ENCODE measurements at places on chromosomes 12 and 14.

GRCh38 chr12:25256826-25257225 lies 6.1 kb upstream of the KRAS start:
- DNase-seq = no peak

DNA sequence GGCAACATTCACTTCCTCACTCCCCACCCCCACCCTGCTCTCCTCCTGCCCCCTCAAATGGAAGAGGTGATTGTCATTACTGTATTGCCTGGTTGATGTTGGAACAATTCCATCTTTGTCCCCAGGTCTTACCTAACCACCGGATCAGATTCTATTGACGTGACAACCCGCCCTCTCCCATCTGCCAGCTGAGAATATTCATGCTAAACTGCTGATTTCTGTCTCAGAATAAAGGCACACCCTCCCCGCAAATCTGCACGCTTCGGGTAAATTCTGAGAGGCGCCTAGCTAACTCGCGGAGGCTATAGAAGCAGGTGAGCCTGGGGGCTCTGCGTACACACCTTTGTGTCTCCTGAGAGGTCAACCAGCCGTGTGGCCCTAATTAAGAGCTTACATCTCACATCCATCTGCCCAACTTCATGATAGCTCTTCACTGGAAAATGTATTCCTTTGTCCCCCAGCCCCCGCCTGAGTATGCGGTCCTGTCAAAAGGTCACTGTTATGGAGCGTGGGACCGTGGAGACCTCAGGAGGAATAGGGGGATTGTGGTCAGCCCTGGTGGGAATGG lies 1054.3 kb downstream of the VRK1 start:
- no peak for DNase-seq

DNA sequence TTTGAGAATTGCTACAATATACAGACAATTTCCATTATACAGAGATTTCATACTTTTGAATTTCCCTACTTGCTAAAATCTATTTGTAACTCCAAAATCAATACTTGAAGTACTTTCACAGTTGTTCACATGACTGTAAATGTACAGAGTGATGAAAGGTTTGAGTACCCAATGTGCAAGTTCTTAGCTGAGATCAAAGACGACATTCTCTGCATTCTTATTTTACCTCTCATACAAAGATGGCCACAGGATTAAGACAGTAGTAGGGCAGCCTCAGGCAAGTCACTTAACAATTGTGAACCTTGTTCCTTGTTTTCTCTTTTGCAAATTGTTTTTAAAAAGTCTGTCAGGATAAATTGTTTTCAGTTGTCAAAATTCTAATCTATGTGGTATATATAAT lies 255.9 kb upstream of the KITLG start:
- DNase-seq = no peak

DNA sequence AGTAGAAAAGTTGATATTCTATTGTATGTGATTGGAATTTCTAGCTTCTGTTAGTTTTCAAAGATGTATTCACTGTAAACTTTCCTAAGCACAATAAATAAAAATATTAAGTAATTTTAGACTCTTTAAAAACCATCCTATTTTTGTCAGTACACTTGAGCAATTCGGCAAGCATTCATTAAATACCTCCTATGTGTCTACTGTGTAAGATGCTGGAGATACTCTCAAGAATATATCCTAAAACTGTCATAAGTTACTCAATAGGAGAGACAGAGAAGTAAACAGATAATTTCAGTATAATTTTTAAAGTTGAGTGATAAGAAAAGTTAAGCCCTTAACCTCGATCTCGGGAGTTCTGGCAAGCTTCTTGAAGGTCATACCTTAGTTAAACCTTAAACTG lies 46.1 kb downstream of the FANCM start:
- no peak for DNase-seq

DNA sequence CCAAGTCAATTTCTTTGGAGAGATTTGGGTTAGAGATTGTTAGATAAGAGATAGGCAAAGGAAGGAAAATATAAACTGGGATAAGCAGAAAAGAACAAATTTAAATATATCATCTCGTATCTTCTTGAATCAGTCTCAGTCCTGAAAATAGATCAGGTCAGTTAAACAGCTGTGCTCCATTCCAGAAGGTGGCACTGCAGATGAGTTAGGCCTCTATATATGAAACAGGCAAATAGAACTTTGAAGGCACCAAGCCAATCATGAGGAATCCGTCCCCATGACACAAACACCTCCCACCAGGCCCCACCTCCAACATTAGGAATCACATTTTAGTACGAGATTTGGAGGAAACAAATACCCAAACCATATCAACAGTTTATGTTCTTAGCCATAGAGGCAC lies 605.5 kb upstream of the USP15 start:
- no peak for DNase-seq

- DNase-seq = no peak
Measured at GRCh38 chr14:21017528-21018245, 7.2 kb downstream of the NDRG2 start.

- DNase-seq = no peak
Measured at GRCh38 chr14:45651890-45652289, 398.9 kb upstream of the MIS18BP1 start.

GRCh38 chr14:38808734-38809455 lies 294.1 kb downstream of the SEC23A start:
- DNase-seq = no peak

GRCh38 chr12:132618683-132619043 lies at the start of gene P2RX2:
Gene P2RX2 (plus strand): TSS chr12:132618776. CDS start chr12:132618817, 41 bp downstream.
- DNase-seq = no peak

DNA sequence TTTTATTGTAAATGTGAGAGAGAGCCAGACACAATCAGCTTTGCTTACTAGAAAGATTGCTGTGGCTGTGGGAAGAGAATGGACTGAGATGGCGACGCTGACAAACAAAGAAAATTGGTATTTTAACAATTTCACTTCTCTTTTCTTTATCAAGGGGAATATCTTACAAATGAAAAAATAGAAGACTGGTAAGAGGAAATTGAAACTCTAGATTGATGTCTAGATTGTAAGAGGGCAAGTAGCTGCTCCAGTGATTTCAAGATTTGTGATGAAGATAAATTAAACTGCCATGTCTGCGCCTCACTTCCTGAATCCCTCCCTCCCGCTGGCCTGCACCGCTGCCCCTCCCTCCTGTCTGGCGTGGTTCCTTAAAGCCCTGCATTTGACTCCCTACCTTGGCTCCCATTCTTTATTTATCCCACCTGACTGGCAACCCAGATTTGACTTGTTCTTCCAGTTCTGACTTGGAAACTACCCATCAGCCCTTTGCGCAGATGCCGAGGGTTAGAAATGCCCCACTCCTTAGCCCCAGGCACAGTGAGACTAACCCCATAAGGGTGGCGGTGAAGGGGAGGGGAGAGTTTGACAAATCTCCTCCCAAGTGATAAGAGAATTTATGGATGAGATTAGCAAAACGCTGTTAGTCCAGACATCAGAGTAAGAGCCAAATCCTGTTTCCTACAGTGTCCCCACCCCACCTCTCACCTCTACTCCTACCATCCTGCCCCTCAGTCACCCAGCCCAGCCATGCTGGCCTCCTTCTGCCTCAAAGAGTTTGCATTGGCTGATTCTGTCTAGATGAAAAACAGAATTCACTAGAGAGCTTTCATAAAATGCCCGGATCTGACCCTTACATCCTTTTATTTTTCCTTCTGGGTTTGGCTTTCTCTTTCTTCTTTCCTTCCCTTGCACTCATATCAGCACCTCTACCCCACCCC lies 125.3 kb upstream of the ATF7IP start:
- DNase-seq = no peak

- no peak for DNase-seq
Measured at GRCh38 chr12:14408208-14408607, 42.7 kb downstream of the ATF7IP start.

DNA sequence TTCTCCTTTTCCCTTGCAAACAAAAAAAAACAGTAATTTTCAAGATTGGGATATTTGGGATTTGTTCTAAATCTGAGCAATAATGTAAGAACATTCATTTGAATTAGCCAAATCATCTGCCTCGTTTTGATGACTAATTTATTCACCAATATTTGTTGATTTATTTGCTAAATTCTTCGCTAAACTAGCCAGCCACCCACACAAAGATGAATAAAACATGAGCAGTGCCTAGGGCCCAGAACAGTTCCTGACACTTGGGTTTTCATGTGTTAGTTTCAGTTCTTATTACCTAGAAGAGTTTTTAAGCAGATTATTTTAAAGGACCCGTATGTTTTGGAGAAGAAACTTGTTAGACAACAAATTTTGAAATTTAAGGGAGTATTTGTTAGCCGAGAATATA lies 1.4 kb downstream of the ETNK1 start:
- no peak for DNase-seq

DNA sequence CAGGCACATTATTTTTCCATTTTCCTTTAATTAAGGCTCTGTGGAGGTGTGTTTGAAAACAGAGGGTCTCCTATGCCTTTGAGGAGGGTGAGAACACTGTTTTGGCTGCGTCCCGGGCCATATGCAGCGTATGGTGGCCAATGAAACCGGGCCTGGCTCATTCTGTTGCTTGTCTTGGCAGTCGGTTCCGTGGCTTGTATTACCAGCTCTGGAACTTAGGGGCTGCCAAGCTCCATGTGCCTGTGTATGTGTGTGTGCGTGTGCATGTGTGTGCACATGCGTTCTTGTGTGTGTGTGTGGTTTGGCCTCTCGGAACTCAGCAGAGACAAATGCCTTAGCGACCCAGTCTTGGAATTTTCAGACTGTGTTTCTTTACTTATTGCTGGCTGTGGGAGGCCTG lies 2.7 kb downstream of the JDP2 start:
- no peak for DNase-seq

GRCh38 chr14:90781344-90781761 lies 34.9 kb downstream of the TTC7B start:
- no peak for DNase-seq

DNA sequence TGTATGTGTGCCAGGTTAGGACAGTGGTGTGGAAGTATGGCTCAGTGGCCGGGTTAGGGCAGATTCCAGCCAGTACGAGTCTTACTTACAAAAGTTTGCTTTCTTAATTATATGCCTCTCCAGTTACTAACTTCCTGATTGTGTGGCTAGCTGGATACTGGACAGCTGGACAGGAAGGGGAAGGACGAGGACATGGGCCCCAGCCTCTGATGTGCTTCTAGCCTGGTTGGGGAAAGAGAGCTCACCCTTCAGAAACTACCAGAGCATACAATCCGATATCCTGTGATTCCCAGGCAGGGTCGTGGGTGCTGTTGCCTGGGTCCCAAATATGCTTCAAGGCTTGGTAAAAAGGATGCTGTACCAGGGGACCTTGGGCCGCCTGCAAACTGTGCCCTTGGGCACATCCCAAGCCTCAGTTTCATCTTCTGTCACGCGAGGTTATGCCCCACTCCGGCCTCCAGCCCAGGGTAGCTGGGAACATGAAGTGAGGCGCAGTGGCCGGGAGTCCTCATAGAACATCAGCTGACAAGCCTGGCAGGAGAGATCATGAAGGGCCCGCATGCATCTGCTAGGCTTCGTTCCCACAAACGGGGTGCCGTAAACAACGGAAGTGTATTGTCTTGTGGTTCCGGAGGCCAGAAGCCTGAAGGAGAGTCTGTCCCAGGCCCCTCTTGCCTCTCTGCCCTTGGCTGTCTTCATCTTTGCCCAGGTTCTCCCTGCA lies 23.2 kb upstream of the RIN3 start:
- DNase-seq = no peak

DNA sequence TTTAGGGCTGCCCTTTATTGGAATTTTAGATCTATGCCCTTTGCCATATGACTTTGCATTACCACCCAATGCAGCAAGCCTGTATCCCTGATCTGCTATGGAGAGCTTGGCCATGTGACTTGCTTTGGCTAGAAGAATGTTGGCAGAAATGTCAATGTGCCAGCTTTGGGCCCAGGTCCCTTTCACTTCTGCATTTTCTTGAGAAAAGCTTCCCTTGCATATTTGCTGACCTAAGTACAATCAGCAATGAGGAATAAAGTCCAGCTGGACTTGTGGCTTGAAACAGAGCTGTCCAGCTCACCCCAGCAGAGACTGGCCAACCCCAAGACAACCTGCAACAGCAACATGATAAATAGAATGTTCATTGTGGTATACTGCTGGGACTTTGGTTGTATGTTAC lies 135.9 kb downstream of the PAH start:
- DNase-seq = no peak

DNA sequence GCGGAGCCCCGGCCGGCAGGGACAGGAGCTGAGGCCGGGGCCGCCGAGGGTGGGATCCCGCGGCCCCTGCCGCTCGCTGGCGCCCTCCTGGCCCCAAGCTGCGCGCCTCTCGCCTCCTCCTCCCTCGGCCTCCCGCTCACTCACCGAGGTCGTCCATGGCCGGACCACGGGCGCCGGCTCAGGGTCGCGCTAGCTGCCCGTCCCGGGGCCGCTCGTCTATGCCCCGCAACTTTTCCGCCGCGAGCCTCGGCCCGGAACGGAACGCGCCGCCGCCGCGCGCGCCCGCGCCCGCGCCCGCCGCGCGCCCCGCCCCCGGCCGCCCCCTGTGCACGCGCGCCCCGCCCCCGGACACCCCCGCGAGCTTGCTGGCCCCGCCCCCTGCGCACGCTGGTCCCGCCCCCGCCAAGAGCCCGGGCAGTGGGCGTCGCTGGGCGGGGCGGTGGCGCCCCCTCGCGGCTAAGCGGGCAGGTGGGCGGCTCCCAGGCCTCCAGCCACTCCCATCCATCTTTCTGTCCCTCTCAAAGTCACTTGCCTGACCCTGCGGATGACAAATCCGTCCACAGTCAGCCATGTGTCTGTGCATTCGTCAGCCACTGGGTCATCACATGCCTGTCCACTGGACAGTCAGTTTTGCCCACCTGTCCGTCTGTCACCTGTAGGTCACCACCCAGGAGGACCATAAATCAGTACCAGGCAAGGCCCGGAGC lies at the start of gene PXN:
PXN (minus strand) TSS at position 258 of the 707 bp plus-strand sequence; CDS start at position 157, 101 bp downstream.
- peak; percentile 80 for DNase-seq

- no peak for DNase-seq
Measured at GRCh38 chr12:98227162-98227561, 288.2 kb upstream of the TMPO start.

DNA sequence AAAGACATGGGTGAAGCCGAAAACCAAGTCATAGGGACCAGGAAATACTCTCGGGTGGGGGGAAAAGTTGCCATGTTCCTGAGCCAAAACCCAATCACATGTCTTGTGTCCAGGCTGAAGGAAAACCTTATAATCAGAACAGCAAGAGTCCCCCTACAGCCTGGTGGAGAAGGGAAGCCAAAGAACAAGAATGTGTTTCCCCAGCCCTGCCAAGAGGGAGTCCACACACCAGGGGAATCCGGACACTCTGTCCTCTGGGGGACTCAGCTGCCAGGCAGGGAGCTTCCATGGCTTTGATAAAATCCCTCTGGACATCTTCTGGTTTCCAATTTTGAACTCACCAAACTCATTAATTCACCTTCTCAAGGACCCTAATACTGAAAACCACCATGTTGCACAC lies 273.0 kb downstream of the FOXN3 start:
- DNase-seq = no peak

- no peak for DNase-seq
Measured at GRCh38 chr12:69981881-69982475, 157.0 kb downstream of the MYRFL start.

DNA sequence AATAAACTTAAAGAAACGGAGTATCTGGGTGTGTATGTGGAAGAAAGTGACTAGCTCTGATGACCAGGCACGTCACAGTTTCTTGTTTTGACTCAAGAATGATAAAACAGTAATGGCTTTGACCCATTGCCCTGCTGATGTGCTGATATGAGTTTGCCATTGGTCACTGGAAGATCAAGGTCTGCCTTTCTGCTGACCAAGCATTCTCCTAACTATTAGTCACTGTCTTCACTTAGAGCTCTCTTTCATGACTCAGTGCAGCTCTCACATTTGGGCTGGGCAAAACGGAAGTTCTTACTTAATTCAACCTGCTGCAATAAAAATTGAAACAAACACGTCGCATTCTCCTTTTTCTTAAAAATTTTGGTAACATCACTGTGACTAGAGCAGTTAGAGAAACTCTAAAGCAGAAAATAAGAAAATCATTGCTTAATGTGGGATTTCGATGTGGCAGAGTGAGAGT lies 366.7 kb downstream of the BTG1 start:
- DNase-seq = no peak

- no peak for DNase-seq
Measured at GRCh38 chr12:98771811-98772752, 127.0 kb downstream of the APAF1 start.

Measured in stimulated activated CD8-positive, alpha-beta memory T cell treated with anti-CD3 and anti-CD28 coated beads, Interleukin-4, amount 100 ng/mL, for 1 hour (primary cell).